Tibial nerve (tissue), 4 donors: ENCODE measurements at places on chromosomes 5 and 9. TPM values are rescaled to one million over a fixed set of nuclear protein-coding genes. Genes with fewer than 3 reads are reported as not detected.

The DMRT3 gene
- 0.39 TPM for total RNA-seq

The PCDHGA10 gene
- 15.0 TPM for total RNA-seq

The NIPAL4 gene
- not detected for total RNA-seq

The TXN gene
- 151 TPM for total RNA-seq

The FAM114A2 gene
- total RNA-seq, result 10.5 TPM

The COL27A1 gene
- 24.3 TPM for total RNA-seq

The IRGM gene
- total RNA-seq, result not detected

The PFN3 gene
- total RNA-seq, result not detected

The PRR16 gene
- not detected for total RNA-seq

The ZNF454 gene
- 7.5 TPM for total RNA-seq

The TMEM250 gene
- 24.3 TPM for total RNA-seq

The MRPL22 gene
- total RNA-seq, result 12.3 TPM

The MEIKIN gene
- not detected for total RNA-seq

The GBGT1 gene
- total RNA-seq, result 15.3 TPM

The NTNG2 gene
- total RNA-seq, result 21.4 TPM

The RNF183 gene
- total RNA-seq, result not detected

The CDH9 gene
- not detected for total RNA-seq
